Stimulated activated CD8-positive, alpha-beta memory T cell treated with anti-CD3 and anti-CD28 coated beads, Interleukin-2, amount 100 ng/mL, for 48 hours (primary cell): ENCODE measurements at places on chromosomes 7 and 10.
A peak's percentile ranks its signal among the peaks of the same experiment; 100 is the strongest.

DNA sequence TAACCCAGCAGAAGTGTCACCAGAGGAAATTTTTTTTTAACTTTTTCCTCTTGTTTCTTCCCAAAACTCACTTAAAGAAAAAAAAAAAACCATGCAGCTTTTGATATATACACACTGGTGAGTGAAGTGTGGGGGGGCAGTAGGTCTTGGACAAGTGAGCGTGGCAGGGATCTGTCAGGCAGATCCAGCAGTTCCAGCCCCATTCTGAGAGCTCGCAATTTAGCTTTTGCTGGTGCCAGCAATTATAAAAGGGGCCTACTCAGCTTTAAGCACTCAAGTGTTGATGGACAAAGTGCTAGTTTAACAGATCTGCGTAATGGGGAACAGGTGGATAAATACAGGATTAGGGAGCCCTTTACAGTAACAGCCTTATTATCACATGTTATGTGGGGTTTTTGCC lies 619.2 kb upstream of the GALNT17 start:
- DNase-seq = no peak

GRCh38 chr10:3493621-3494020 lies 291.4 kb downstream of the KLF6 start:
- DNase-seq = no peak

DNA sequence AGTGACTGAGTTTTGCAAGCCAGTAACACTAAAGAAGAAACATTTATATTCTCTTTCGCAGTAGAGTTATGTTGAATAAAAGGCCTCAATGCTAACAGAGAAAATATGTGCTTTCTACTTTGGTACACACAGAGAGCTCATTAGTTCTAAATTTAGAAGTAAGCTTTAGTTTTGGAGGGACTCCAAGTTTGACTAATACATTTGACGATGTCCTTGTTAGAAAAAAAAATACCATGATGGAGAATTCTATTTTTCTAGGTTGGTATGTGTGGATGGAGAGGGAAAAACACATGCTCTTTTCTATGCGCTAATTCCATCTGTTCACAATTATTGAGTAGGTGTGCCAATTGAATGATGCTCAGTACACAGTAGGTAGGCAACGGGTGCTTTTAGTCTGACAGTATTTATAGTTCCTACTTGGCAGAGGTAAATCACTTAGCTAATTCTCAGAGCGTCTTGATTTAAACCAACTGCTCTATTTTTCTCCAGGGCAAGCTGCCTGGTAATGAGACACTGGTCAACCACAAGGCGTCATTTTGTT lies 327.2 kb upstream of the AKR1E2 start:
- no peak for DNase-seq

GRCh38 chr7:116139007-116139406 lies 71.3 kb upstream of the TES start:
- no peak for DNase-seq

GRCh38 chr7:5294169-5294987 lies 11.6 kb downstream of the SLC29A4 start:
- DNase-seq = no peak

- DNase-seq = peak; percentile 12
These were observed 90.8 kb downstream of the CHN2 start for GRCh38 chr7:29285444-29285793.

DNA sequence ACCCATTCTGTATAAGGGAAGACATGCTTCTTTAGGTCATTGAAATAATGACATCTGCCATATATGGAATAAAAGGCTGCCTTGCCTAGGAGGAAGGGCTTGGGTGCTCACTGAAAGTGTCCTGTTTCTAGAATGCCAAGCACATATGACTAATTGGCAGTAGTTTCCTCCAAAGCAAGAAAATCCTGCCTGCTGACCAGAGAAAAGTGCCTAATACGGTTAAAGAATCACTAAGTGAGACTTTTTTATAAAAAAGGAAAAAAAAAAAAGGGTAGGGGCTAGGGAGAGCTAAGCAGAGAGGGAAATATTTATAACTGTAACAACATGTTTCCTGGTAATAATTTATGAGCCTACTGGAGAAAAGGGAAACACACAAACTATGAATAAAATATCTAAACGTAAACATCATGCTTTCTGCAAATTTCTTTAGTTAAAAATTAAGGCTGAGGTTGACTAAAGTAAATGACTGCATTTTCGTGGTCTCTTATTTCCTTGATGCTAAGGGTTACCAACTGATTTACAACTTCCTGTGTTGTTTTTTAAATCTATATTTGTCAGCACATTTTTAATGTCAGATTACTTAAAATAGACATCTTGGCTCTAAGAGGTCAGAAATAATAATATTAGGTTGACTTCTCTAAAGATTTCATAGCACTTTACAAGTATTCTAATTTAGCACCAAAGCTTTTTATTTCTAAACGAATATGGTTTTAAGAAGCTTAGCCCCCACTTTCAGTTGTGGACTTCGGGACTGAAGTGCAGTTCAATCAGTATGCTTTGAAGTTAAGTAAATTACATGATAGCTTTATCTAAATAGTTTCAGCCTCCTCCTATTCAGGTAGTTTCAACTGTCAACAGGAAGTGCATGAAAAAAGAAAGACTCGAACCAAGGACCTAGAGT lies 89.6 kb downstream of the CABCOCO1 start:
- no peak for DNase-seq

DNA sequence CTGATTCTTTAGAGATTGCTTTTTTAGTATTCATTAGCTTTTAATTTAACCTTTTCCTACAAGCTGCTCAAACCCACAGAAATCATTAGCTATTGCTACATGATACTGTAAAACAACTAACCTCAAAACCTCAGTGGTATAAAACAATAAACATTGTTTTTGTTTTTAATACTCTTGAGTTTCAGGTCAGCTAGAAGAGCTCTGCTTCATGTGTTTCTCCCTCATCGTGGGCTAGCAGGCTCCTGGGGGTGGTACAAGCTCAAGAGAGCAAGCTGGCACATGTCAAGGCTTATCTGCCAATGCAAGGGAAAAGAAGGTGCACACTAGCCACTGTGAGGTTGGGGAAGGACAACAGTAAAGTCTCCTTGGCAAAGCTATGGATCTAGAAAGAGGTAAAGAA lies 232.9 kb upstream of the PHF14 start:
- DNase-seq = no peak

- DNase-seq = no peak
These were observed 353.1 kb downstream of the GATA3 start for GRCh38 chr10:8407501-8408021.

DNA sequence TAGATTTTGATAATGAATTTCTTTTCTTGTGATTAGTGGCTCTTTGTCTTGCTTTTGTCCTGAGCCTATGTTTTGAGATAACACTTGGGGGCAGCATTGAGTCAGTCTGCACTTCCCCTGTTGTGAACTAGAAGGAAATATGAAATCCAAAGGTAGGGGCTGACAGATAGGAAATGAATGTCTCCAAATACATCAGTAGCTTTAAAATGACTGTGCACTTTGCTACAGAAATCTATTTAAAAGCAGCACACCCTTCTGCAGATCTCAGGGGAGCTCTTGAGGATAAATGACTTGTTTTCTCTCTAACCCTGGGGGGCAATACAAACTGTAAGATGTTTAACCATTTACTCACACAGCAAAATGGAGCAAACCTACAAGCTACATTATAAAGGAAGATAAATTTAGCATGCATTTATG lies 176.0 kb upstream of the MYO3A start:
- no peak for DNase-seq

DNA sequence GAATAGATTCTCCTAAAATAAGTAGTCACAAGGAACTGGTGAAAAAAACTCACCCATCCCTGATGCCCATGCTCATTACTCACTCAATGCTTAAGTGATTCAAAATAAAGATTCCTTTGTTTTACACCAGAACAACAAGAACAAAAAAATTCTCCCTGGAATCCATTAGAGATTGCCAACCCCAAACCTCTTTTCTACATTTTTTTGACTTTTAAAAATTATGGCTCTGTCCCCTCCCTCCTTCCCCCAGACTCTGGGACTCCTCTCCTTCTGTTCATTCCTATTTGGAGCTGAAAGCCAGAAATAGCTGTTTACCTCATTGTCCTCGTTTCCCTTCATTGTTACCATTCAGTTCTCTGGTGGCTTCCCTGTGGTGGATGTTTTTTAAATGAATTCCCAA lies 63.2 kb upstream of the FHIP2A start:
- DNase-seq = no peak

DNA sequence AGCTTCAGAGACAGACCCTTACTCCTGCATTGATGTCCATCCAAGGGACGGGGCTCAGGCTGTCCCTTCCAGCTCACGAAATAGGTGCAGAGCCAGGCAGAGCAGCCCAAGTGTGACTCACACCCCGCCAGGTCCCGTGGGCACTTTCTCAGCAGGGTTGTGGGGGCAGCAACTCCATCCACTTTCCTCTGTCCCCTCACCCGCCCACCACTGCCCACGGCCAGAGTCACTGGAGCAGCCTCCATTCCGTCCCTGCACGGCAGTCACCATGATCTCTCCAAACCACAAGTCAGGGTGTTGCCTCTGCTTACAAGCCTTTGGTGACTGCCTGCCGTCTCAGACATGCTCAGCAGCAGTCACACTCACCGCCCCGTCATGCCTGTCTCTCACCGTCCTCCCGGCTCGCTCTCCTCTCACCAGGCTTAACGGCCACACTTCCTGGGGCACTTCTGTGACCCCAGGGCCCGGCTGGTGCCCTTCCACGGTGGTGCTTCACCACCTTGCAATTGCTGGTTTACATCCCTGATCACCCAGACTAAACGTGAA lies 39.3 kb downstream of the CALML3 start:
- no peak for DNase-seq

GRCh38 chr10:4918236-4918635 lies 45.0 kb upstream of the AKR1C1 start:
- no peak for DNase-seq

DNA sequence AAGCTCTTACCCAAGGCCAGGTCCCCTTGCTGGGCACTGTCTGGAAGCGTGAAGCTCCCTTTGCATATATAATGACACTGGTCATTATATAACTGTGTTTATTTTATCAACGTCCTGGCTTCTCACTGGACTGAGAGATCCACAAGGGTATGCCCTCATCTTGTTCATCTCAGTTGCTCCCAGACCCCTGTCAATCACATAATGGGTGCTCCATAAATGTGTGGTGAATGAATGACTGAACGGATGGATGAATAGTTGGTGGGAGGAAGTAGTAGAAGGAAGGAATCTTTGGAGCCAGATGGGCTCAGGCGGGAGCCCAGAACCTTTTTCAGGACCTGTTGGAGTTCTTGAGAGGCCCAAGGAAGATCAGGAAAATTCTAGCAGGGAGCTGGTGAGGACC lies 7.7 kb upstream of the SFRP5 start:
- DNase-seq = no peak

- no peak for DNase-seq
These were observed 330.9 kb downstream of the XPNPEP1 start for GRCh38 chr10:109592391-109592790.

DNA sequence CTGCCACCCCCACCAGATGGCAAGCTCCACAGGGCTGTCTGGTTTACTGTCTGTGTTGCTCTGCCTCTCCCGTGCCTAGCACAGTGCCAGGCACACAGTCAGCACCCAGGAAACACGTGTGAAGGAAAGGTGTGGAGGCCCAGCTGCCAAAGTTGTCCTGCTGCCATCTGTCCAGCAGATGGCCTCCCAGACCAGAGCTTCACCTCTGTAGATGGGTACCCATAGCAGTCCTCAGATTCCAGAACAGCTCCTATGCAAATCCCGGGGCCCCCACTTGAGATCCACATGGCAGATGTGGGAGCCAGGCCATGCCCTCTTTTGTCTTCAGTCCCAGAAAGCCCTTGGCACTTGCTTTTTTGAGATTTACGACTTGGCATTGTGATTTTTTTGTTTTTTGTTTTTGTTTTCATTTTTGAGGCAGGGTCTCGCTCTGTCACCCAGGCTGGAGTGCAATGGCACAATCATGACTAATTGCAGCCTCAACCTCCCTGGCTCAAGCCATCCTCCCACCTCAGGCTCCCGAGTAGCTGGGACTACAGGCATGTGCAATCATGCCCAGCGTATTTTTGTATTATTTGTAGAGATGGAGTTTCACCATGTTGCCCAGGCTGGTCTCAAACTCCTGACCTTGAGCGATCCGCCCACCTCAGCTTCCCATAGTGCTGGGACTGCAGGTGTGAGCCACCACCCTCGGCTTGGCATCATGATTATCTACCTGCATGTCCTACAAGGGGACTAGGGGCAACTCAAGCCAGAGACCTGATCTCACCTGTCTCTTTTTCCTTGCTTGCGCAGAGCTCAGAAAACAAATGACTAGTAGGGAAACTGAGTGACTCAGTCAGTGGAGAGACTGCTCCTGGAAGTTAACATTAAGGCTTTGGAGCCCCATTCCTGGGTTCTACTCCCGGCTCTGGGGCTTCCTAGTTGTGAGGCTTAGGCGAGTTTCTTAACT lies 16.9 kb upstream of the PALD1 start:
- DNase-seq = peak; percentile 24

DNA sequence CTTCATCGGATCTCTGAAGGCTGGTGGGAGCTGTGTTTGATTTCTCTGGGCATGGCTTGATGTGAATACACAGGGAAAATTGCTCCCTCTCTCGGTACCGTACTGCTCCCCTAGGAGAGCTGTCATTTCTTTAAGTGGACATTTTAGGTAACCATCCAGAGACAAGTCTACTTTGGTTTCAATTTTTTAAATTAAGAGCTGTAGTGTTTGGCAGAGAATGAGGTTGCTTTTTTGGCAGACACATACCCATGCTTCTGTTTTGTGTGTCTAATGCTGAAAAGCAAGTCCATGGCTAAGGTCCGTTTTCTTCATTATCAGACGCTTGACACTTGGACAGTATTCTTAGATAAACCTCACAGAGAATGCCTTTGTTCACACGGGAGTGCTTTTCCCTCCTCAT lies 61.3 kb upstream of the TRIL start:
- DNase-seq = no peak

- peak; percentile 30 for DNase-seq
These were observed 47.6 kb downstream of the STEAP1B start for GRCh38 chr7:22452142-22452959.

GRCh38 chr10:89645742-89646172 lies 715 bp upstream of the PANK1 start:
- DNase-seq = no peak

DNA sequence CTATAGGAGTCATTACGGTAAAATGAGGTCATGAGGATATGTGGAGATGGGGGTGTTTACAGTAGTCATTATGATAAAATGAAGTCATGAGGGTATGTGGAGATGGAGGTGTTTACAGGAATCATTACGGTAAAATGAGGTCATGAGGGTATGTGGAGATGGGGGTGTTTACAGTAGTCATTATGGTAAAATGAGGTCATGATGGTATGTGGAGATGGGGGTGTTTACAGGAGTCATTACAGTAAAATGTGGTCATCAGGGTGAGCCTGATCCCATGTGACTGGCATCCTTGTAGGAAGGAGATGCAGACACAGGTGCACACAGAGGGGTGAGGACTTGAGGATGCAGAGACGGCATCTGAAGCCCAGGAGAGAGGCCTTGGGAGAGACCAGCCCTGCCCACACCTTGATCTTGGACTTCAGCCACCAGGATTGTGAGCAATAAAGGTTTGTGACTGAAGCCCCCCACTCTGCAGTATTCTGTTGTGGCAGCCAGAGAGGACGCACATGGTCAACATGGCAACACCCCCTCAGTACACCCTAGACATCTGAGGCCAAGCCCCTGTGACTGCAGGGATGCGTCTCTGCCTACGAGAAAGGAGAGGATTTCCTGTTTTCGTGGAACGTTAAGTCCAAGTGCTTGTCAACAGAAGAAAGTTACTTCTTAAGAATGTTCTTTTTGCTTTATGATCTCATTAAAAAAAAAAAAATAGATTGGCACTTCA lies 544.4 kb downstream of the DNAJB6 start:
- no peak for DNase-seq
